NCI-H1930 (cell line): ENCODE measurements at places on chromosomes 11 and 22.
A peak's percentile ranks its signal among the peaks of the same experiment; 100 is the strongest.

DNA sequence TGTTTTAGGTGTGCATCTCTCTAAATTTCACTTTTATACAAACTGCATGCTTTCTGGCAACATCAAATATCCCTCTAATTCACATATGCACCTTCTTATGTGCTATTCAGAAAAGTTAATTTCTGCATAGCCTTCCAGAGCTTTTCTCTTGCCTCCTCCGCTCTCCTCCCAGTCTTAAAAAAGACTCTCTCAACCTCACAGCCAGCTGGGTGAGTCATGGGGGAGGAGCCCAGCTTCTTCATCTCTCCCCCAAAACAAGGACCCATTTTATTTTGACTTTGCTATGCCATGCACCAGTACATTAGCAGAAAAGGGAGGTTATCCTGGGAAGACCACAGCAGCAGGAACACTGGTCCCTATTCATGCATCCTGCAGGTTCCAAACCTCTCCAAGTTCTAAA lies 234.4 kb downstream of the KCNA4 start:
- no peak for DNase-seq

GRCh38 chr11:71423181-71423790 lies 24.9 kb downstream of the DHCR7 start:
- no peak for DNase-seq

GRCh38 chr11:79963856-79964645 lies 523.2 kb upstream of the TENM4 start:
- no peak for DNase-seq

DNA sequence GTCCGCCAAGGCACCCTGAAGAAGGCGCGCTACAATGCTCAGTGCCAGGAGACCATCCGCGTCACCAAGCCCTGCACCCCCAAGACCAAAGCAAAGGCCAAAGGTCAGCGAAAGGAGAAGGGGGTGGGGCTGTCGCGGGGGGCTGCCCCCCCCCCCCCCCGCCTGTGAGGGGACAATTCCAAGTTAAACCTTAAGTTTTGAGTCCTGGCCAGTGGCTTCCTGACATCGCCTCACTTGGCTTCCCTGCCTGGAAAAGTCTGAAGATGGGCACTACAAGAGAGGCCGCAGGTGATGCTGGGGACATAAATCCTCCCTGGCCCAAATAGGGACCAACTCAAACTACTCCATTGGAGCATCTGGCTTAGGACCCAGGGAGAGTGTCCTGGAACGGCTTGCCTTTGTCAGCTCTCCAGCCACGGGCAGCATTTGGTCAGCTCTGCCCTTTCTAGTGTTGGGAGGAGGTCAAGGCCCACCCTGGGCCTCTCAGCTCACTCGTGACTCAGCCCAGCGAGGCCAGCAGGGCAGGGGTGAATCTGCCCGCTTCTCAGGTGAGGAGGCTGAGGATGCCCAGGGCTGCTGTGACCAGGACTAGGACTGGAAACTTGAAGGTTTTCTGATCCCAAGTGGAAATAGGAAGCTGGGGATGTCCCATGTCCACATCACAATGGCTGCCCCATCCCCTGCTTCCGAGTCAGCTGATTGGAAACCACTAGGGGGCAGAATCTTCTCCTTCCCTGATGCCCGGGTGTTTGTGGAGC lies 1.4 kb downstream of the MDK start:
- peak; percentile 79 for DNase-seq

DNA sequence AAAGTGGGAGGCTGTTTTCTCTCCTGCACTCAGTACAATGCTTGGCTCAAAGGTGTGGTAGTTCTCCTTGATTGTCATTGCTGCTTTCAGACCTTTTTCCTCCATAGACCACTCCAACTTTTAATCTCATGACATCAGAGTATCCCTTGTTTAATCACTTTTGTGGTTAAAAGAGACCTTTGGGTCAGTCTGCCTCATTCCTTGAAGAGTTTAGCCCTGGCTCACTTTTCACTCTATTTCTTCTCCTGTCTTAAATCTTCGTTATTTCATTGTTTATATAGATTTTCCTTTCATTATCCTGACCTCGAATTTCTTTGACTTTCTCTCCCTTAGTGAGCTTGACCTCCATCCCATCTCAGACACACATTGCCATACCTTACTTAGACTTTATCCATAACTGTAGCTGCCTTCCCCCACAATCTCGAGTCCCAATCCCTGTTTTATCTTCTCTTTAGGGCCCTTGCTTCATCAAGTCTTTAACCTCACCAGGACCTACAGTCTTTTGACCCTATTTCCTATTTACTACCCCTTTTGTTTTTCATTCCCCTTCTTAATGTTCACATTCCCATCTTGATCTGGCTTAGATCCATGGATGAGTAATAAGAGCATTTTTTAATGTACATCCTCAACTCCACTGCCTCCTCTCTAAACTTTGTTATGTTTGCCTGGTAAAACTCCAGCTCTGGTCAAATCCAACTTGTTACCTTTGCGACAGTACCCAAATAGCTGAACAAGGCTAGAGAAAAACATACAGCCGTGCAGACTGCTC lies 9.5 kb downstream of the ATXN10 start:
- DNase-seq = no peak

- DNase-seq = no peak
These were observed 38.7 kb downstream of the IGSF9B start for GRCh38 chr11:133917921-133918607.
